ENCODE measurements at places on chromosomes 11 and 22.

- DNase-seq = no peak
These were observed 14.9 kb upstream of the ELFN2 start for GRCh38 chr22:37442135-37442534.

- DNase-seq = no peak
These were observed 51.4 kb downstream of the ME3 start for GRCh38 chr11:86620891-86621521.

DNA sequence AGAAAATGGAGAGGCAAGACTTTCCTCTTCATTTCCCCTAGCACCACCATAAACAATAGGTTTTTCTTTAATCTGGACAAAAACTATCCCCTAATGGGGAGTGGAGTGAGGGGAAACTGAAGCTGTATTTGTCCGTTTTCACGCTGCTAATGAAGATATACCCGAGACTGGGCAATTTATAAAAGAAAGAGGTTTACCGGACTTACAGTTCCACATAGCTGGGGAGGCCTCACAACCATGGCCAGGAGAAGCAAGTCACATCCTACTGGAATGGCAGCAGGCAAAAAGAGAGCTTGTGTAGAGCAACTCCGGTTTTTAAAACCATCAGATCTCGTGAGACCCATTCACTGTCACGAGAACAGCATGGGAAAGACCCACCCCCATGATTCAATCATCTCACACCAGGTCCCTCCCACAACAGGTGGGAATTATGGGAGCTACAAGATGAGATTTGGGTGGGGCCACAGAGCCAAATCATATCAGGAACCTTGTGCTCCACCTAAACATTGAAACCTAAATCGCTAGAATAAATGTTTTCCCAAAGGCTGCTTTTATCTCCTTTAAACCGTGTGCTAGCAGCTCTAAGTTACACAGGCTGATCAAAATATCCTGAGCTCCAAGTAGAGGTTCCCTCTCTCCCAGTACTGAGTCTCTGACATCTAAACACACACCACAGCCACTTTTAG lies 4.3 kb downstream of the UBQLN3 start:
- DNase-seq = no peak

DNA sequence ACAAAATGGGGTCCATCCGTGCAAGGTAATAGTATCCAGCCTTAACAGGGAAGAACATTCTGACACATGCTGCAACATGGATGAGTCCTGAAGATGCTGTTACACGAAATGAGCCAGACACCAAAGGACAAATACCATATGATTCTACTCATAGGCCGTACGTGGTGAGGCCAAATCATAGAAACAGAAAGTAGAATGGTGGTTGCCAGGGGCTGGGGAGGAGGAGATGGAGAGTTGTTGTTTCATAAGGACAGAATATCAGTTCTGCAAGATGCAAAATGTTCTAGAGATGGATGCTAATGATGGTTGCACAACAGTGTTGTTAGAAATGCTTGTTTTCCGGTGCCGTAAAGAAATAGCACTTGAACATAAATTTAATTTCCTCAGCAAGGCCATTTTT lies 2.6 kb downstream of the TBX10 start:
- no peak for DNase-seq

GRCh38 chr22:22771696-22772377 lies 115.8 kb upstream of the IGLL5 start:
- DNase-seq = no peak

DNA sequence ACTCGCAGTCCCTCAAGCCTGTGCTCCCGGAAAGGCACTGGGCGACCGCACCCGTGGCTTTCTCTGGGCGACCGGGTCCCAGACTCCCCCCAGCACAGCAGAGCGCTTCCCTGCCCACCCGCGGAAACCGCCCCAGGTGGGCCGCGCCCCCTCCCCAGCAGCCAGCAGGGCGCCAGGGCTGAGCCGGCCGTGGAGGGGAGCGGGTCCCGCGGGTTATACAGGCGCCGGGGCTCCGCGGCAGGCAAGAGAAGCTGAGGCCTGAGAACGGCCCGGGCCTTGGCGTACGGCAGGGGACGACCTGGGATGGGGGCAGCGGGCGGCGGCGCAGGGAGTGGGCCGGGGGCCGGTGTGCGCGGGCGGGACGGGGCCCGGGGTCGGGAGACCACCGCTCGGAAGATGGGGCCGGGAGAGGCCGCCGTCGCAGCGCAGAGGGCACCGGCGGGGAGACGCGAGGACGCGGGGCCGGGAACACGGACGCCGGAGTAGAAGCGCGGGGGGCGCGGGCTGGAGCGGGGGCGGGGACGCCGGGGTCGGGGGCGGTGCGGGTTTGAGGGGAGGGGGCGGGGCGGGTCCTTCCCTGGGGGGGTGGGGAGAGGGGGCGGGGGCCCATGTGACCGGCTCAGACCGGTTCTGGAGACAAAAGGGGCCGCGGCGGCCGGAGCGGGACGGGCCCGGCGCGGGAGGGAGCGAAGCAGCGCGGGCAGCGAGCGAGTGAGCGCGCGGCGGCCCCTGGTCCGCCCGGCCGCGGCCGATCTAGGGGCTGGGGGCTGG lies at the start of gene MDK:
Gene MDK, plus strand, starts transcription at position 622 of the 771 bp plus-strand sequence. CDS start 389 bp downstream, outside the sequence.
- DNase-seq = no peak

DNA sequence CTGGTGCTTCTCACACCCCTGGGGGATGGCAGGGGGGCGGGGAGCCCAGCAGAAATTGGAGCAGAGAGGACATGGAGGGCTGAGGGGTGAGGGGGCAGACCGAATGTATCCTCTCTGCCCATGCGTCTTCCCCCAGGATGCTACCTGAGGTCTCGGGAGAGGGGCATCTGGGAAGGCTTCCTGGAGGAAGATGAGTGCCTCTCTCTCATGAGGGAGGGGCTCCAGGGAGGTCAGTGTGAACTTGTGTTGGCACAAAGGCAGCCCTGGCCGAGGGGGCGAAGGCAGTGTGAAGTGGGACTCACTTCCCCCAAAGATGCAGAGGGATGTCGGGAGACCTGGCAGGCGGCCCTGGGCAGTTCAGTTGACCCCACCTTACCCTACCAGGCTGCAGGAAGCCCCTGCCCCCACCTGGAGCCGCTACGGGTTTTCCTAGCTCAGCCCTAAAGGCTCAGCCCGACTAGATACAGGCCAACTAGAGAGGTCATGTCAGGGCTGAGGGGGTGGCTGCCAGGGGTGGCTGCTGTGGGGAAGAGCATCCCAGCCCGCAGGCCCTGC lies 10.4 kb downstream of the ASCL2 start:
- no peak for DNase-seq

- no peak for DNase-seq
These were observed 16.4 kb upstream of the POLD3 start for GRCh38 chr11:74575999-74576398.

Data from stimulated activated CD8-positive, alpha-beta memory T cell treated with anti-CD3 and anti-CD28 coated beads, Interleukin-15, amount 100 ng/mL, for 4 hours (primary cell).